Frontal cortex (tissue), 4 donors: ENCODE measurements at places on chromosomes 3 and 15. TPM values are rescaled to one million over a fixed set of nuclear protein-coding genes. Genes with fewer than 3 reads are reported as not detected.

IMPG2 gene
- total RNA-seq: 3.3 TPM

SRP14 gene
- 102 TPM for total RNA-seq

GPR149 gene
- total RNA-seq: 7.7 TPM

RETNLB gene
- total RNA-seq: not detected

ARPIN gene
- total RNA-seq: 13.5 TPM

PRTG gene
- total RNA-seq: 2.4 TPM

P2RY1 gene
- total RNA-seq: 33.8 TPM

THPO gene
- 0.41 TPM for total RNA-seq

GOLGA8R gene
- 0.82 TPM for total RNA-seq

SCAP gene
- 69.3 TPM for total RNA-seq

PPIB gene
- 186 TPM for total RNA-seq

CD200R1 gene
- 0.82 TPM for total RNA-seq

RPUSD3 gene
- total RNA-seq: 13.9 TPM

RPL39L gene
- 15.5 TPM for total RNA-seq

GOLGA6D gene
- total RNA-seq: not detected

CIAO2A gene
- 44.8 TPM for total RNA-seq

TRH gene
- total RNA-seq: 4.1 TPM

CAV3 gene
- total RNA-seq: not detected

PLSCR4 gene
- total RNA-seq: 5.7 TPM

TGM4 gene
- not detected for total RNA-seq

LRRIQ4 gene
- 0.82 TPM for total RNA-seq

TRIP4 gene
- 14.3 TPM for total RNA-seq

MRPL46 gene
- total RNA-seq: 15.1 TPM

ADGRG7 gene
- not detected for total RNA-seq

NSUN3 gene
- 26.9 TPM for total RNA-seq

C2CD4A gene
- total RNA-seq: under 0.01 TPM

TICRR gene
- total RNA-seq: 1.2 TPM
